ENCODE measurements at places on chromosomes 13 and 19. TPM values are rescaled to one million over a fixed set of nuclear protein-coding genes. Genes with fewer than 3 reads are reported as not detected.

The TLE5 gene
- 235 TPM for total RNA-seq

The TTYH1 gene
- total RNA-seq = not detected

The CYP2F1 gene
- total RNA-seq = not detected

The CACNA1A gene
- total RNA-seq = 0.35 TPM

The TNFRSF19 gene
- 3.1 TPM for total RNA-seq

The ACP7 gene
- total RNA-seq = 0.14 TPM

The IGSF23 gene
- total RNA-seq = 0.63 TPM

The ZNF135 gene
- not detected for total RNA-seq

The FOXA3 gene
- total RNA-seq = 1.1 TPM

The FFAR1 gene
- not detected for total RNA-seq

The KIR3DL2 gene
- total RNA-seq = not detected

The C1QTNF9B gene
- total RNA-seq = not detected

The CIC gene
- total RNA-seq = 41.4 TPM

The ASPDH gene
- total RNA-seq = not detected

The TMEM86B gene
- 5.5 TPM for total RNA-seq

The ERICH6B gene
- not detected for total RNA-seq

The DKKL1 gene
- total RNA-seq = 0.37 TPM

The SPACA4 gene
- total RNA-seq = not detected

The ZSCAN4 gene
- total RNA-seq = not detected

The DCLK1 gene
- 1.0 TPM for total RNA-seq

The ZNF575 gene
- 1.9 TPM for total RNA-seq

The ZNF20 gene
- total RNA-seq = 0.29 TPM

The ZNF331 gene
- 14.1 TPM for total RNA-seq

The MRPL54 gene
- total RNA-seq = 64.6 TPM

The CACNG8 gene
- total RNA-seq = 1.1 TPM

The LGALS7B gene
- total RNA-seq = not detected

The NDFIP2 gene
- total RNA-seq = 22.3 TPM

The PEX11G gene
- total RNA-seq = 1.8 TPM

The ZNF223 gene
- 2.8 TPM for total RNA-seq

The ZFP28 gene
- total RNA-seq = 3.5 TPM

The SLC10A2 gene
- not detected for total RNA-seq

The TMEM238 gene
- total RNA-seq = 9.0 TPM

The SSC5D gene
- total RNA-seq = 1.2 TPM

The ZNF433 gene
- total RNA-seq = not detected

The FOXO1 gene
- 4.3 TPM for total RNA-seq

The CGB5 gene
- 1.4 TPM for total RNA-seq

The RFPL4AL1 gene
- total RNA-seq = not detected
